ENCODE measurements at places on chromosomes 1 and 21. TPM values are rescaled to one million over a fixed set of nuclear protein-coding genes. Genes with fewer than 3 reads are reported as not detected.

POFUT2 gene
- polyA plus RNA-seq = 15.9 TPM

ANKRD34A gene
- 0.51 TPM for polyA plus RNA-seq

GCSAML gene
- polyA plus RNA-seq = 0.01 TPM

KIF14 gene
- polyA plus RNA-seq = 0.06 TPM

MRAP gene
- 43.7 TPM for polyA plus RNA-seq

ACTL8 gene
- not detected for polyA plus RNA-seq

C1orf53 gene
- polyA plus RNA-seq = 6.2 TPM

GBP5 gene
- polyA plus RNA-seq = 1.4 TPM

ELF3 gene
- 2.2 TPM for polyA plus RNA-seq

MFSD2A gene
- 0.35 TPM for polyA plus RNA-seq

CIART gene
- polyA plus RNA-seq = 1.8 TPM

SEC22B gene
- polyA plus RNA-seq = 30.4 TPM

IPP gene
- polyA plus RNA-seq = 9.1 TPM

CD5L gene
- 0.45 TPM for polyA plus RNA-seq

SPRR2A gene
- polyA plus RNA-seq = not detected

ADGRB2 gene
- 5.0 TPM for polyA plus RNA-seq

SESN2 gene
- 6.6 TPM for polyA plus RNA-seq

ZNF593OS gene
- polyA plus RNA-seq = not detected

C1orf226 gene
- polyA plus RNA-seq = 1.1 TPM

CYP4A11 gene
- not detected for polyA plus RNA-seq

TTC34 gene
- 0.15 TPM for polyA plus RNA-seq

HTR6 gene
- polyA plus RNA-seq = not detected

FBXO28 gene
- 4.6 TPM for polyA plus RNA-seq

SYT14 gene
- not detected for polyA plus RNA-seq

GIPC2 gene
- polyA plus RNA-seq = 3.0 TPM

KRTAP21-2 gene
- not detected for polyA plus RNA-seq

CA14 gene
- polyA plus RNA-seq = not detected

HRNR gene
- polyA plus RNA-seq = not detected

RGS5 gene
- polyA plus RNA-seq = 71.5 TPM

APP gene
- polyA plus RNA-seq = 101 TPM

DCST1 gene
- polyA plus RNA-seq = not detected

ETV3L gene
- polyA plus RNA-seq = not detected

F5 gene
- polyA plus RNA-seq = 3.6 TPM

DUSP23 gene
- polyA plus RNA-seq = 90.2 TPM

CDK18 gene
- polyA plus RNA-seq = 9.1 TPM

FOXD2 gene
- 0.02 TPM for polyA plus RNA-seq

SOX13 gene
- polyA plus RNA-seq = 11.2 TPM
